ENCODE measurements at places on chromosomes 4 and X.
A peak's percentile ranks its signal among the peaks of the same experiment; 100 is the strongest.

- DNase-seq = no peak
Measured at GRCh38 chrX:42289492-42290385, 366.4 kb upstream of the CASK start.

DNA sequence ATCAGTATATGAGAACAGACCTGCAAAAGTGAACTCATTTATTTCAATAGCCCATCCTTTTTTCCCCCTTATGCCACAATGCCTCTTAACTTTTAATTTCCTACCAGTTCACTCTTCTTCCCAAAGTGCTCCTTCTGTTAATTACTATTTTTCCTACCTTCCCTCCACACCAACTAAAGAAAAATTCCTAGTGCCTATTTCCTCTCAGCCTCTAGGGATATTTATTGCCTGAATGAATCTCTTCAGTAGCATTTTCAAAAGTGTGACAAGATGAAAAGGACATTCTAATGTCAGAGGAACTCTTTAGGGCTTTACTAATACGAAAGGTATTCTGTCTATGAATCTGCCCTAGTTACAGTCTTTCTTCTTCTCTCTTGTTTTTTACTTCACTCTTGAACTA, 181.1 kb upstream of the SPRY1 start:
- no peak for DNase-seq

GRCh38 chrX:71618303-71618721, at the start of gene CXCR3:
Gene CXCR3 (minus strand): TSS chrX:71618511. CDS start chrX:71618449, 62 bp downstream.
- peak; percentile 61 for DNase-seq

- peak; percentile 32 for DNase-seq
Measured at GRCh38 chr4:88457307-88458103, 586 bp downstream of the HERC5 start.

DNA sequence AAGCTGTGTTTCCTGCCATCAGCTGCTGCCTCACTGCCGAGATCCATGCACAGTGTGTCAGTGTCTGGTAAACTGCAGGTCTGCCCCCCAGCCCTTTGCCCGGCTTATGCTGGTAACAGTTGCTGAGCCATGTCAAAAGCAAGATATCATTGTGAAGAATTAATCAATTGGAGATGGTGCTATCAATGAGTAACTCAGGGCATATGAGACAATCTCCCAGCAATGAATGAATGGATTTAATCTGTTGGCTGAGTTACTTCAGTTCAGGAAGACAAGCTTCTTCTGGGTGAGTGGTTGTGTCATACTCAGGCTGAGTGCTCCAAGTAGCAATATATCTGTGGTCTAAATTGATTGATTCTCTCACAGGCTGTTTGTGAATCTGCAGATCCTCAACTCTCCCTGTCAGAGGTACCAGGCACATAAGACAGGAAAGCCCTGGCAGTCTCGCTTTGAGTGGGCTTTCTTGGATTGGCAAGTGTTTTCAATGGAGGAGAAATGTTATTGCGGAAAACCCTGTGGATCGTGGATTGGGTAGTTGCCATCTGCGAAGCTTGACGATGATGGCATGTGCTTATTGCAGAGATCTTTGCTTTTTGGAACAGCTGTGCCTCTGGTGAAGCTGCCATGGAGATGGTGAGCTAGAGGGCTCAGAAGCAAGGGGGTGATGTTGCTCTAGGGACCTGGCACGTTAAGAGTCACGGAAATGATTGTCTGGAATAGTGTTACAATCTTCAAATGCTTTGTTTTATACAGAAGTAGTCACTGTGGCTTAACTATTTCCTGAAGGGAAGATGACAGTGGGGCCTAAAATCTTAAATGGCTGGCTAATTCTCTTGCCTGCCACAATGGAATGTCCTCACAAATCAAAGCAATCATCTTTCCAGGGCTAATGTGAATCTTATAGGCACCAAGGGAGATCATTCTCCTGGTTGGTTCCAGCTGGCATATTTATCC, 147.6 kb upstream of the TBC1D9 start:
- DNase-seq = no peak

DNA sequence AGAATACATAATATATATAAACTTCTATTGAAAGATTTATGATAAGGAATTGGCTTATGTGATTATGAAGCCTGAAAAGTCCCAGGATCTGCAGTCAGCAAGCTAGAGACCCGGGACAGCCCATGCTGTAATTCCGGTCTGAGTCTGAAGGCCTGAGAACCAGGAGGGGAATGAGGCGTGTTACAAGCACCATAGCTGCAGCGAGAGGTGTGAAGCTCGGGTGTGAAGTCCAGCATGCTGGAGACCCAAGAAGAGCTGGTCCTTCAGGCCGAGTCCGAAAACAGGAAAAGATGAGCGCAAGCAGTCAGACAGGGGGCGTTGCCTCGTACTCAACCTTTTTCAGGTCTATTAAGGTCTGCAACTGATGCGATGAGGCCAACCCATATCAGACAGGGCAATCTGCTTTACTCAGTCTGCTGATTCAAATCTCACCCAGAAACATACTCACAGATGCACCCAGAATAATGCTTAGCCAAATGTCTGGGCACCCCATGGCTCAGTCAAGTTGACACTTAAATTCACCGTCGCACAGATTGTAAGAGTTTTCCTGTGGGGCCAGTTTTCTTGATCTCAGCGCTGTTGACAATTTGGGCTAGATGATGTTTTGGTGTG, 40.4 kb downstream of the SMIM20 start:
- DNase-seq = no peak

DNA sequence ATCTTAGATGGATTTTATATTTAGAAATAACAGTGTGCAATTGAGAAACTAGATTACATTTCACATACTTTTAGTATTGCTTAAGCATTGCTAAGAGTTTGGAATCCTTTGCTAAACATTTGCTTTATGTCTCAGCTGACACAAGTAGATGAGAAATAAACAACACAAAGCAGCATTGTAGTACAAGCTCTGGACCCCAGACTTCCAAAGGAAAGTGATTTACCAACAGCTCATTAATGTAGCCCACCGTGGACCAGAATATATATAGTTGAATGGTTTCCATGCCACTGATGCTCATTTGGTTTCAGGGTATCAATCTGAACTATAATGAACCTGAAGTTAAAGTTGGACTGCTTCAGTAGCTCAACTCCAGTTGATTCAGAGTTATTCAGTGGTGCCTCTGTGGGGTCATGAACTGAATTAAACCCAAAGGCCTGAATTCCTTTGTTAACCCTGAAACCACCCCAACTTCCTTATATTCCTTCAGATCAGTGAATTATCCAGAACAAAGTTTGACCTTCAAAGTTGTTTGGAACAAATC, 132.1 kb upstream of the NEIL3 start:
- DNase-seq = no peak

DNA sequence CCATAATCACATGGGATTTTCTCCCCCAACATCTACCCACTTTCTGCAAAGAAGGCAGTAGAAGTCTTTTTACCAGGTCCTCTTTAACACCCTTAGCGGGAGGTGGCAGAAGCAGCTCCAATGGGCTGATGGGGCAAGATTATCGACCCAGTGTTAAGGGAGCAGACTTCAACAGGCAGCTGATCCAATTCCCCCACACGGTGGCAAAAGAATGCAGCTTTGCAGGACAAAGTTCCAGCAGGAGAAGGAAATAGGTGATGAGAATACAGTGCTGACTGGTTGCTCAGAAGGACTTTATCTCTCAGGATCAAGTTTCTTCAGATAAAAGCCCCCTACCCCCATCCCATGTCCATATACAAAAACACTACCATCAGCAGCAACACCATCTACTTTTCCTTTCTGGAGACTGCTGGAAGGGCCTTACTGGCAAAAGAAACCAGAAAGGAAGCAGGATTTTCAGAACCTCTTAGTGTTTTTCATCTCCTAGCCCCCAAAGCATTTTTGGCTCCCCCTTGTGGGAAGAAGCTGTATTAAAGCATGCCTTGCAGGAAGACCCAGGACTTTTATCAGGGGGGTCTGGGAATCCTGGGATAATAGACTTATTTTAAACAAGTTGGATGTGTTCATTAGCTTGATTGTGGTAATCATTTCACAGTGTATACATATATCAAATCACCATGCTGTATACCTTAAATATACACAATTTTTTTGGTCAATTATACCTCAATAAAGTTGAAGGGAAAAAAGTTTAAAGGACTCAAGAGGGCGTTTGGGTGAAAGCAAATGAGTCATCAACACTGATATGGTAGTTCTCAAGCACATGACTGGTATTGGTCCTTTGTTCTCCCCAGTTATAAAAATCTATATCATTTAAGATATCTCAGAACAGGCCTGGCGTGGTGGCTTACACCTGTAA, 146.4 kb downstream of the GPC3 start:
- DNase-seq = no peak

- no peak for DNase-seq
Measured at GRCh38 chr4:150773729-150774449, 191.9 kb downstream of the MAB21L2 start.

All from stimulated activated CD8-positive, alpha-beta memory T cell treated with anti-CD3 and anti-CD28 coated beads, Interleukin-2, amount 100 ng/mL, for 48 hours (primary cell).